ENCODE measurements at places on chromosomes 12 and 14.

GRCh38 chr12:46450279-46450748 is 77.7 kb upstream of the SLC38A2 start:
- DNase-seq: no peak

DNA sequence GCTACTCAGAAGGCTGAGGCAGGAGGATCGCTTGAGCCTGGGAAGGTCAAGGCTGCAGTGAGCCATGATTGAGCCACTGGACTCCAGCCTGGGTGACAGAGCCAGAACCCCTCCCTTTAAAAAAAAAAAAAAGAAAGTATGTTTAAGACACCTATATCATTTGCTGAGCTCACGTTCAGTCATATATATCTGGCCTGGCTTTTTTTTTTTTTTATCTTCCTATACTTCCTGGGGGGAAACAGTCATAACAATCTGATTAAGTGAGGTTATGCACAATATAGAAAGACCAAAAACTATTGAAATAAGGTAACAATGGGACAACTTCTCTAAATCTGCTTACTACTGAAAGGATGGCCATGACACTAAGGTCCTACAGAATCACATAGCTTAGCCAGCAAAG is 9.4 kb upstream of the ARID2 start:
- no peak for DNase-seq

DNA sequence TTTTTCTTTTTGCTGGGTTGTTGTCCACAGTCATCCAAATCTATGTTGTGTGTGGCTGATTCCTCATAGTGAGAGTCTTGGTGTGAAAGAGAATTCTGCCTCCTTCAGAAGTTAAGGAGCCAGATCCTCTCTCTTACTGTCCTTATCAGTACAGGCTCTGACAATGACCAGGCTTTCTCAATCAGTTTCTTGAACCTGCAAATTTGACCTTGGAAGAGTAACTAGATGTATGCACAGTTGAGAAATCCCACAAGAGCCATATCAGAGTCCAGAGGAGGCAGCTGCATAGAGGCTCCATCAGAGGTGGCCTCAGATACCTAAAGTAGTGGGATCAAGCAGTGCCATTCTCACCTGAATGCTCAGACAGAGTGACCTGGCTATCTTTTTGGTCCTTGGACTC is 5.5 kb upstream of the GALC start:
- DNase-seq: no peak

DNA sequence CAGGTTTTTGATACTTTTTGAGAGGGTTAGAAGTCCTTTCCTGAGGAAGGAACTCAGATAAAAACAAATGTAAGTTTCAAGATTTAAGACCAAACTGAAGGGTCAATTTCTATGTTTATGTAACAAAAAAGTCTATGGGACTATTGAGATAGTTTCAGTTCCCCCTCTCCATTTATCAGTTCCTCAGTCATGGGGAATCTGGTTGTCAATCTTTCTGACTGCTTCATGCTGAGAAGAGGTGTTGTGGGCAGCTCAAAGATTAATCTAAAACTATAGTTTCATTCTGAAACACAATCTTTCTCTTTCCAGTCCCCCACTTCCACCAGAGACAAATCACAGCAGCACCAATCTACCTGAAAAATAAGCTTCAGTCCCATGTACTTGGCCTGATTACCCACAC is 93.7 kb downstream of the KCNMB4 start:
- DNase-seq: no peak

DNA sequence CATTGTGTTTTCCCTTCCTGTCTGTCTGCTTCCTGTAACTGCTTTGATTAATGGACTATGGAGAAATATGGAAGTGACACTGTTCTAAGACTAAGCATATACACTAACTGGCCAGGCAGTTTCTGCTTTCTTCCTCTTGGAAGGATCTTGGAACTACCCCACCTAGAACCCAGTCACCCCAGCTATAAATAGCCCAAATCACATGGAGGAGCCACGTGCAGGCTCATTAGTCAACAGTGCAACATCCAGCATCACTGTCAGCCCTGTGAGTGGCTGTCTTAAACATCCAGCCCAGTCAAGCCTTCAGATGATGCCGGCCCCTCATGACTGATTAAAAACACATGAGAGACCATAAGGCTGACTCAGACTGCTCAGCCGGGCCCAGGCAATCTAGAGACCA is 39.2 kb downstream of the BCAT1 start:
- no peak for DNase-seq

GRCh38 chr12:112839386-112839972 is 47.9 kb downstream of the RPH3A start:
- DNase-seq: no peak

- DNase-seq: no peak
These were observed 148.8 kb downstream of the ZFP36L1 start for GRCh38 chr14:68644101-68644500.

GRCh38 chr12:27206801-27207502 is 37.1 kb upstream of the STK38L start:
- DNase-seq: no peak

GRCh38 chr14:86912709-86913108 is 1080.3 kb downstream of the GALC start:
- DNase-seq: no peak

GRCh38 chr14:81662570-81663197 is 129.0 kb upstream of the SEL1L start:
- DNase-seq: no peak

DNA sequence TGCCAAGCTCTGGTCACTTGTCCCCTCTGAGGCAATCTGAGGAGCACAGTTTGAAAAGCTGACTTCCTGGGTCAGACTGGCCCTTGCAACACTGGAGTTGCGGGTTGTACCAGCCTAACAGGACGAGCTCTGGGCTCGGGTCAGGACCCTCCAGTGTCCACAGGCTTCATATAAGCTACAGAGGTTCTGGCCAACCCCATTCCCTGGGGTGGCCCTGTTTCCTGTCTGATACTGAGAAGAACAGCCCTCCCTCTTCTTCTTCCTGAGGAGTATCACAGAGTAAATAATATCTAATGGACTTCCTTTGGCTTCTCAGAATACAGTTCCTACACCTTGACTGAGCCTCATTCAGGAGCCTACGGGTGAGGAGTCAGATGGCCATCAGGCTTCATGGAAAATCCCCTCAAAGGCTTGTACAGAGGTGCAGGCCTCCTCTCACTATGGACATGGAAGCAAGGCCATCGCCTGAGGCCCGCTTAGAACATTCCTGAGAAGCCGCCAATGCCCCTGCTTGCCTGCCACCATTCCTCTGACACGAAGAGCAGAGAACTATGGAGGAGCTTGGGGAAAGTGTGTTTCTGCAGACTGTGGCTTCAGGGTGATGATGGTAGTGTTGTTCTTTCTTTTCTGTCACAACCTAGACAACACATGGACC is 28.5 kb upstream of the ANO2 start:
- DNase-seq: no peak

DNA sequence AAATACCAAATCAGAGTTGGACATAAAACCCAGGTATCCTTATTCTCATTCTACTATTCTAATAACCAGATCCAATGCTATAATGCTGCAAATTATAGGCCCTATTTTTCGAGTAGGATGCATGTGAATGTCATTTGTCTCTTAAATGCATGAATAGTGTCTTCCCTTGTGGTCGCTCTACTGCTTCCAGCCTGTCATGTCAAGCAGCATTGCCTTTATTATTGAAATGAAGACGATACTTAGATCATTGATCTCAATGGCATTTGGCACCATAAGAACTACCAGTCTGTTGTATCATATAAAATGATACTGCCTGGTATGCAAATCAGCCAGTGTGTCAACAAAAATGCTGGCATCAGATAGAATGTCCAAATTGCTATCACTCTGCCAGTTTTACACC is 649.1 kb downstream of the DIO2 start:
- no peak for DNase-seq

- no peak for DNase-seq
These were observed 118.8 kb downstream of the ST8SIA1 start for GRCh38 chr12:22215467-22216253.

DNA sequence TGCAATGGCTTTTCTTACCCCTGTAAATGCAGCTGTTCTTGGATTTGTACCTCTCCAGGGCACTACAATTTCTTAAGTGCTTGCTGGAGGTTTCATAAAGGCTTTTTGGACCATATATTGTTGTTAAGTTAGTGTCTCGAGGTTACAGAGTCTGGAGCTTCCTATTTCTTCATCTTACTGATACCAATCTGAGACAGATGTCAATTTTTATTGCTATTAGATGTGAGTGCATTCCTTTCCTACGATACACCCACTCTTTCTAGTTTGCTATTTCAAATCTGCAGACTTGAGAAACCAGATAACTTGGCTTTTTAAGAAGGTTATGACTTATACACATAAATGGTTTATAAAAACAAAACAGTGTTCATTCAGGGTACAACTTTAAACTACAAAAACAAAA is 2.1 kb downstream of the NOXRED1 start:
- DNase-seq: no peak

Data from activated T-helper 1 cell treated with Interleukin-2 at 50 U/mL for 16 hours (primary cell).